ENCODE measurements at places on chromosomes 2 and 18.

GRCh38 chr2:72713857-72714256 lies 112.0 kb downstream of the EXOC6B start:
- DNase-seq: no peak

GRCh38 chr2:177174486-177174885 lies 38.1 kb upstream of the HNRNPA3 start:
- no peak for DNase-seq

GRCh38 chr2:130872741-130873125 lies 36.0 kb downstream of the ARHGEF4 start:
- no peak for DNase-seq

GRCh38 chr2:146365041-146365440 lies 1479.8 kb upstream of the ACVR2A start:
- no peak for DNase-seq

DNA sequence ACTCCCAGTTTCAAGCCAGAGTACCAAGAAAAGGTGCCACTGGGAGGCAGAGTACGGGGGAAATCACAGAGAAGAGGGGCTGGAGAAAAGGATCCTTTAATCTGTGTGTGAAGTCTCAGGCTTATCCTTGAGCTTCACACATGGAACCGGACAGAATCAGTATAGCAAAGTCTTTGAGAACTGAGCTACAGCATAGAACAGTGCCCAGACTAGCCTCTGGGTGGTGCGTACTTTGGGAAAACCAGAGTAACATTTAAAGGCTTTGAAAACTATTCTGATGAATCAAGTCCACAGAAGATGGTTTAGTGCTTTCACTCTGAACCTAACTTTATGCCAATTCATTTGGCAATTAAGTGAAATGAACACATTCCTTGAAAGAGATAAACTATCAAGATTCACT lies 83.1 kb downstream of the BABAM2 start:
- DNase-seq: no peak

GRCh38 chr2:96164459-96165184 lies 19.4 kb upstream of the DUSP2 start:
- no peak for DNase-seq

- DNase-seq: no peak
These were observed 16.9 kb downstream of the ZAP70 start for GRCh38 chr2:97730245-97730644.

DNA sequence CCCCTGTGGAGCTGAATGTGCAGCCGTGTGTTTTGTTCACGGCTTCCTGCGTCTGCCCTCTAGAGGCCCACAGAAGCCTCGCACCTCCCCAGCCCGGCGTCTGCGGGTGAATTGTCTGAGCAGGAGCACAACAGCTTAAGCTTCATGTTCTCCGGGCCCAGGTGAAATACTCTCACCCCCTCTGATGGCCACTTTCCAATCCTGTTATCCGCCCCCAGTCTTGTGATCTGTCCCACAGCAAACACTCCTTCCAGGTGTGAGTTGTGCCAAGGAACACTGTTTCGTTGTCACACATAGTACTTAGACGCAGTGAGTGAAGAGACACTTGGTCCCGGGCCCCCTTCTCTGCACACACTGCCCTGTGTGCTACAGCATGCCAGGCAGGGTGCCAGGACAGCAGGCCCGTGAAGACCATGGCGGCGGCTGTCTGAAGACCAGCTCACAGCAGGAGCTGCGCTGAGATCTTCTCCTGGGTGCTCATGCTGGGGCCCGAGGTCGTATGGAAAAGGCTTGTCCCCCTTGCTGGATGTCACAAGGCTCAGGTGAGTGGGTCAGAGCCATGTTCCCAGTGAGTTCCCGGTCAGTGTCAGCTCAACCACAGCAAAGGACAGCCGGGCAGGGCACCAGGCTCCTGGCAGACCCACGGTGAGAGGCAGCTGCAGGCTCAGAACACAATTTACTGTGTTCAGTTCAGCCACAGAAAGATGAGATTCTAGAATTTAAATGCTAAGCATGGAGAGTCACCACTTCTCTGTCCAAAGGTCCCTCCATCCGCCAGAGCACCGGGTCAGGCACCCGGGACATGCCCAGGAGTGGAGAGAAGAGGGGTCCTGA lies 6.8 kb upstream of the PXDN start:
- DNase-seq: peak; percentile 22
